ENCODE measurements at places on chromosomes 5 and 9.
A peak's percentile ranks its signal among the peaks of the same experiment; 100 is the strongest.

- DNase-seq = no peak
Observed at GRCh38 chr5:97842687-97843086, 659.6 kb upstream of the RIOK2 start.

DNA sequence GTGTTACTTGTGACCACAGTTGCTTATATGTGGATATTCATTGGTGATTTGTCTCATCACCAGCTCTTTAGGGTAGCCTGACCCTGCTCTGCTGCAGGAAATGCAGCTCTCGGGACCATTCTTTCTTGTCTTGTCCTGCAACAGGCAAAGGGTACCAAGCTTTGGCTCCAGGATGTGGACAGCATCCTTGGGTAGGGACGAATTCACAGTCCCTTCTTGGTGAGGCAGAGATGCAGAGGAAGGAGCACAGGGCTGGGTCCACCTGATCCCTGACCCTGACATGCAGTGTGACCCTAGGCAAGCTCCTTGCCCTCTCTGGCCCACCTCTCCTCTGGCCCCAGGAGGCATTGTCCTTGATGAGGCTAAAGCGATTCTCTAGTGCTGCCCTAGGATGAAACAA is 37.0 kb upstream of the SYNPO start:
- DNase-seq = no peak

- DNase-seq = no peak
Observed at GRCh38 chr5:178762391-178762790, 31.9 kb upstream of the ZNF354A start.

- no peak for DNase-seq
Observed at GRCh38 chr5:32837211-32837610, 126.1 kb downstream of the NPR3 start.

DNA sequence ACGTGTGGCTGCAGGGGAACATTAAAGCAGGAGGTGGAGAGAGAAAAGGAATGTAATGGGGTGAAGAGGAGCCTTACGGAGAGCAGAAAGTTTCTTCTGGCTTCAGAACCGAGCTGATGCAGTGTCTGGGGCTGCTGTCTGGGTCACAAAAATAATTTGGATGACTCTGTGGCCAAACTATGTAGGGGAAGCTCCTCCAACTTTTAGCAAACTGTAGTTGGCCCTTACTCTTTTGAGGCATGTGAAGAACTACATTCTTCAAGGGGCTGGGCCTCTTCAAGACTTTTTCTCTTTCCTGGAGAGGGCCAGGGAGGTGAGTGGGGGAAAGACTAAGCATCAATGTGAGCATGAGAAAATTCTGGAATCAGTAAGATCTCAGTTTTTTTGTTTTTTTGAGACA is 31.9 kb upstream of the SPARC start:
- DNase-seq = no peak

DNA sequence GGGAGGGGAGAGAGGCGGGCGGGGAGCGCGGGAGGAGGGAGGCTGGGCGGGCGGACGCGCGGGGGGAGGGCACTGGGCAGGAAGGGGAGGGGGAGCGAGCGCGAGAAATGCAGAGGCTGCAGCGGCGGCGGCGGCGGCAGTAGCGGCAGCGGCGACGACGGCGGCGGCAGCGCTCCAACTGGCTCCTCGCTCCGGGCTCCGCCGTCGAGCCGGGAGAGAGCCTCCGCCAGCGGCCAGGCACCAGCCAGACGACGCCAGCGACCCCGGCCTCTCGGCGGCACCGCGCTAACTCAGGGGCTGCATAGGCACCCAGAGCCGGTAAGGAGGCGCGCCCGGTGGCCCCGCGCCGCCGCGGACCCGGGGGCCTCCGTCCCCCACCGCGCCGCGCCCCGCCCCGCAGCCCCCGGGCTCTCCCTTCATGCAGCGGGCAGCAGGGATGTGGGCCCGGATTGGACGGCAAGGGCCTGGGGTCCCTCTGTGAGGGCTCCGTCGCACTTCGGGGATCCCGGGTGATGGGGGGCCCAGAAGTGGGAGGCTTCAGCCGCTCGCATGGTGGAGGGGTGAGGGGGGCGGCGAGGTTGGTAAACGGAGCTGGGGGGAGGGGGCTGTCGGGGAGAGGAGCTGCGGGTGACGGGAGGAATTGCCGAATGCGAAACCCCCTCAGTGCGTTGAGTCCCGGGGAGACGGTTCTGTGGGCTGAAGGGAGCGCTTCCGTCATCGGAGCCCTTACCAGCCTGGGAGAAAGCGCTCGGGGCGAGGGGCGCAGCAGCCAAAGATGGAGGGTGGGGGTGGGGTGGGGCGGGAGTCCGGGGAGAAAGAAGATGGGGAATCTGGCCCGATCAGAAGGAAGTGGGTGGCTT is at the start of gene BASP1:
TSS of gene BASP1 (plus strand) at position 139 of the 860 bp plus-strand sequence. CDS start 57,586 bp downstream, outside the sequence.
- DNase-seq = peak; percentile 60

GRCh38 chr5:137296213-137296781 is 202.8 kb downstream of the SPOCK1 start:
- peak; percentile 57 for DNase-seq

GRCh38 chr5:154654486-154655371 is 100.4 kb upstream of the LARP1 start:
- no peak for DNase-seq

- no peak for DNase-seq
Observed at GRCh38 chr9:90839183-90839728, 37.6 kb downstream of the SYK start.
